ENCODE measurements at places on chromosomes 11 and 22. TPM values are rescaled to one million over a fixed set of nuclear protein-coding genes. Genes with fewer than 3 reads are reported as not detected.

TMEM123 gene
- 224 TPM for total RNA-seq

DUSP18 gene
- 4.2 TPM for total RNA-seq

TTLL1 gene
- 2.8 TPM for total RNA-seq

SPA17 gene
- total RNA-seq: 22.4 TPM

PGA4 gene
- not detected for total RNA-seq

MS4A3 gene
- not detected for total RNA-seq

IRAG1 gene
- 0.04 TPM for total RNA-seq

OR5T2 gene
- total RNA-seq: not detected

LRRC55 gene
- not detected for total RNA-seq

TRIM49 gene
- 0.05 TPM for total RNA-seq

CARD18 gene
- not detected for total RNA-seq

CPT1B gene
- total RNA-seq: 9.4 TPM

HORMAD2 gene
- total RNA-seq: not detected

APOA1 gene
- 0.12 TPM for total RNA-seq

TIMP3 gene
- 1.3 TPM for total RNA-seq

OR8G5 gene
- not detected for total RNA-seq

OR51L1 gene
- total RNA-seq: not detected

SLC29A2 gene
- total RNA-seq: 8.7 TPM

SYT8 gene
- 0.67 TPM for total RNA-seq

PHF21B gene
- 0.92 TPM for total RNA-seq

ABCG4 gene
- 0.47 TPM for total RNA-seq

KDM2A gene
- total RNA-seq: 49.0 TPM

SCARF2 gene
- total RNA-seq: 0.73 TPM

KRTAP5-10 gene
- not detected for total RNA-seq

GAB4 gene
- total RNA-seq: not detected

NCR3LG1 gene
- total RNA-seq: 3.6 TPM

FOXR1 gene
- not detected for total RNA-seq
